ENCODE measurements at places on chromosomes 7 and 10.

GRCh38 chr10:129272866-129273650 lies 194.0 kb upstream of the MGMT start:
- no peak for DNase-seq

GRCh38 chr10:132382231-132382922 lies 14.6 kb upstream of the PWWP2B start:
- no peak for DNase-seq

GRCh38 chr7:12670743-12671520 lies 16.5 kb upstream of the ARL4A start:
- DNase-seq, result no peak

GRCh38 chr7:69047151-69047754 lies 551.0 kb upstream of the AUTS2 start:
- no peak for DNase-seq

GRCh38 chr7:82423446-82423845 lies 20.1 kb downstream of the CACNA2D1 start:
- no peak for DNase-seq

- DNase-seq, result no peak
Observed at GRCh38 chr7:1703871-1704810, 34.1 kb downstream of the ELFN1 start.

DNA sequence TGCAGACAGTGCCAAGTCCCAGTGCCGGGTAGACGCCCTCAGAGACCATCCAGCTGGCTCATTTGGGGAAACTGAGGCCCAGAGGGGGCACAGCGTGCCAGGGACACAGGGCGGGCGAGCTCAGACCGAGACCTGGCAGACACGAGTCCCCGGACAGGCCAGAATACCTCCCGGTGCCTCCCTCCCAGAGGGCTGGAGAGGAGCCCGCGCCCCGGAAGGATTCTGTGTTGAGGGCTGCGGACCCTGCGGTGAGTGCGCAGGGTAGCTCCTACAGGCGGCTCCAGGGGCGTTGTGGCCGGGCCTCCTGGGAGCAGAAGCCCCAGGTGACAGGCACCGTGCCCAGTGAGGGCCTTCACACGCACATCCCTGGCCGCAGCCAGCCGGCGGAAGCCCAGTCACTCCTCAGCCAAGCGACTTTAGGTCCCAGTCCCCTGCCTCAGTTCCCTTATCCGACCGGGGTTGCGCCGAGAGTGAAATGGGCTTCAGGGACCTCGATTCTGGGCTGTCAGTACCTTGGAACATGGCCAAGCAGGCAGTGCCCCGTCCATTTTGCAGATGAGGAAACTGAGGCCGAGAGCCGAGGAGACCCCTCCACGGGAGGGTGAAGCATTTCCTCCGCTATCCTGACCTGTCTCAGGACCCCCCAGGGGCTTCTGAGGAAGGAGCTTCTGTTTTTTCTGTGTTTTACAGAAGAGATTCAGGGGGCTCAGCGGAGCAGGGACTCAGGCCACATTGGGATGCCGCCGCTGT lies 73.6 kb downstream of the ELFN1 start:
- DNase-seq, result no peak

GRCh38 chr10:33071857-33072256 lies 113.8 kb upstream of the ITGB1 start:
- no peak for DNase-seq

DNA sequence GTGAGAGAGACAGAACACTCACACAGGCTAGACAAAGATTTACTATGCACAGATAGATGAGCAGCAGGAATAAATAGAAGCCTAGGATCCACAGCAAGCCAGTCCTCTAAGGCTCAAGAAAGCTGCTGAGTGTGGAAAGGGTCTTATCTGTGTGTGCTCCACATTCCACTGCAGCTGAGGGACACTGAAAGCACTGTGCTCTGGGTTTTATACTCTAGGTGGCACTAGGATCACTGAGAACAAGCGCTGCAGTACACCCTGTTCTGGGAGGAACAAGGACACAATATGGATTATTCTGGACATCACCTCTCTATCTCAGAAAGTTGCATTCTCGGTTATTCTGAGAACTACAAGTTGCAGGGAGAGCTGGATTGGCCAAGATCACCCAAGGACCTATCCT lies 4.9 kb upstream of the KLHL7 start:
- DNase-seq, result no peak

DNA sequence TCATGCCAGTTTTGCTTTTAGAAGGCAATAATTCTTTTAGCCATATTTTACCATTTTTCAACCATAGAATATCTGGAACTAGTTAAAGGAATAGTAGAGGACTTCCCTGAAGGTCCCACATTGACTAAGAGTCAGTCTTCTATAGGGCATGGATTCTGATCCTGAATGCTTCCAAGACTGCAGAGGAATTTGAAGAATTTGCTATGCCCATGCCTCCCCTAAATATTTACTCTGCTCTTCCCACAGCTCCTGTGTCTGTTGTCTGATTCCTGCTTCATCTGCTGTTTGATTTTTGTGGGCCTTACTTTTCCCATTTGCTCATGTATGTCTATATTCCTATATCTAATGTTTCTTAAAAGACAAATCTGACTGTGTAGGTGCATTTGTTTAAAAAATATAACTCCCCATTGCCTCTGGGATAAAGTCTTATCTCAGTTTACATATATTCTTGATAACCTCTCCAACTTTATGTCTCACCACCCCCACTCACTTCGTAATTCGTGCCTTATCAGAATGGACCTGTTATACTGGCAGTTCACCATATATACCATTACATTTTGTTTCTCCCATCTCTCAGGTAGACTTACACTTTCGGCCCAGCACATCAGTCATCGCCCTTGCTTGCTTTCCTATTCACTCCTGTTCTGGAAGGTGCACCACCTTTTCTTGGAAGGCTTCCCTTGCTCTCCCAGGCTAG lies 33.9 kb downstream of the LRRC4 start:
- DNase-seq, result no peak

DNA sequence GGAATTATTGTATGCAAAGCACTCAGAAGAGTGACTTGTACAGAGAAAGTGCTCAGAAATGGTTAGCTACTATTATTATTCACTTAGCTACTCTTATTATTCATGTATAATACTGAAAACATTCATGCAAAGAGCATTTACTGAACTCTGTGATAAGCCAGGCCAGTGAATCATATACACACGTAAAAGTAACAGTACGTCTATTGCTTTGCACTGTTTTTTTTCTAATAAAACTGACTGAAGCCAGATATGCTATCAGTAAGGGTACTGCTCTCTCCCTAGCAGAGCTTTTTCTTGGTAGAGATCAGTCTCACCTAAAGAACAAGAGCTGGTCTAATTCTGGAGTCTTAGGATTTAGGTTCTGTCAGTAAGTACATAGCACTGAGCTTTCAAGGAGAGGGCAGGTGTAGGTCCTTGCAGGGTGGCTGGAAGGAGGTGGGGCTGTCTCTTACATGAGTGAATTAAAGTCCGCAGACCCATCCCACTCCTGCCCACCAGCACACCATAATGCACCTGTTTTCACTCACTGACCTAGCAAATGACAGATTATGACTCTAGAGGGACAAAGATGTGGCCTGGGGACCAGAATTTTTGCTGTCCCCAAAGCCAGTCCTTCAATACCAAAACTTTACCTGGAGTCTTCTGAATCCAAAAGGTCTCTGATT lies 145.9 kb downstream of the ARID5B start:
- DNase-seq, result no peak

DNA sequence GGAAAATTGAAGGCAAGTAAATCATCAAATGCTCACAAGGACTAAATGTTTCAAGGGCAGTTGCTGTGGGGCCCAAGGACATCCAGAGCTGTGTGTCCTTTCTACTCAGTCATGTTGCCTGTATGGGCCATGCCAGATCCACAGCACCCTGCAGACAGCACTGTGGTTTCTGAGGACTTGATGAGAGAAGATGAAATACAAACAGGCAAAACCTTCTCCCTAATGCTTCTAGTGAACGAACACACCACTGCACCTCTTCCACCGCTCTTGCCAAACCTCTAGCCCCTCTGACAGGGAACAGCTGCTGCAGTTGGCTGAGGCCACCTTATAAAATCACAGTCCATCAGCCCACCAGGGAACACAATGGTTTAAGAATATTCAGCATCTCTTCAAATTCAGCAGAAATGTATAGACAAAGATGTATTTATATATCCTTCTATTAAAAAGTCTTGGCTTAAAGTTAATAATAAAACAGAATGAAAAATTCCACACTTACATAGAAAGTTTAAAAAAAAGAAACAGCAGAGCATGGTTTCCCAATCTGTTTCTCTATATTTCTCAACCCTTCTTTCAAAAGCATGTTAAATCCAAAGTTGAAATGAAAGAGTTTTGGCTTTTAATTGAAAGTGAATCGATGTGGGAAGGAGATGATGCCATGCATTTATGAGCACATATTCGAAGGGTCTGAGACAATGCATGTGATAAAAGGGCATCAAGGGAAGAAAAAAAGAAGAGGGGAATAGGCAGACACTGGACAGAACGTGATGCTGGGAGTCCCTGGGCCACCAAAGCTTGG lies 14.0 kb downstream of the CYP3A7 start:
- DNase-seq, result no peak

DNA sequence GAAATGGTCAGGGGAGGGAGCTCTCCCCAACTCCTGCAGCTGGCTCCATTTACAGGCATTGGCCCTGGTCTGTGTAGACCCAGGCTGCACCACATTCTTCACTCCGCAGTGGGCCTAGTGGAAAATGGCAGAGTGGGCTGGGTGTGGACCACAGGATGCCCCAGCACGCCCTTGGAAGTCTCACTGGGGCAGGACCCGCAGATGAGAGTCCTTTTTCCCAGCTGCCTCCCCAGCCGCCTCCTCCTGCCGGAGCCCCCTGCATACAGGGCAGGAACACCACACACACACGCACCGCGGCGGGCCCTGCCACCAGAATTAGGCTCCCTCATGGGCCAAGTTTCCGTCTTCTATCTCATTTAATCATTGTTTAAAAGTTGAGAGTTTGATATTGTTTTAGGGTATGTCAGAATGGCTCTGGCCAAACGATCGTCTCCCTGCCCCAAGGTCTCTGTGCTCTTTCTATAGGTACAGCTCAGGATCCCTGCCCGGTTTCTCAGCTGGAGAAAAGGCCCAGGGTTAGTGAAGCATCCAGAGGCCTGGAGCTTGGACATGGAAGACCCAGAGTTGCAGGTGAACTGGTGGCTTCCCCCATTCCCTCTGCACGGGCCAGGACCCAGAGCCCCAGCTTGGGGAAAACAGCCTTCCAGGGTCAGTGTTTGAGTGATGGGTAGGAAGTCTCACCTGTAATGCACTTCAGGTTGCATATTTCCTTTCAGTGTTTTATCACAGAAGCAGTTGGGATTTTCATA lies 42.0 kb downstream of the ZNF467 start:
- DNase-seq, result no peak

- DNase-seq, result no peak
Observed at GRCh38 chr10:129852829-129853561, 111.1 kb downstream of the EBF3 start.

GRCh38 chr7:21636694-21637093 lies 93.9 kb downstream of the DNAH11 start:
- no peak for DNase-seq

GRCh38 chr7:79452495-79453265 lies 787 bp downstream of the MAGI2 start:
- no peak for DNase-seq

GRCh38 chr10:17817316-17817715 lies 8.2 kb downstream of the MRC1 start:
- no peak for DNase-seq

DNA sequence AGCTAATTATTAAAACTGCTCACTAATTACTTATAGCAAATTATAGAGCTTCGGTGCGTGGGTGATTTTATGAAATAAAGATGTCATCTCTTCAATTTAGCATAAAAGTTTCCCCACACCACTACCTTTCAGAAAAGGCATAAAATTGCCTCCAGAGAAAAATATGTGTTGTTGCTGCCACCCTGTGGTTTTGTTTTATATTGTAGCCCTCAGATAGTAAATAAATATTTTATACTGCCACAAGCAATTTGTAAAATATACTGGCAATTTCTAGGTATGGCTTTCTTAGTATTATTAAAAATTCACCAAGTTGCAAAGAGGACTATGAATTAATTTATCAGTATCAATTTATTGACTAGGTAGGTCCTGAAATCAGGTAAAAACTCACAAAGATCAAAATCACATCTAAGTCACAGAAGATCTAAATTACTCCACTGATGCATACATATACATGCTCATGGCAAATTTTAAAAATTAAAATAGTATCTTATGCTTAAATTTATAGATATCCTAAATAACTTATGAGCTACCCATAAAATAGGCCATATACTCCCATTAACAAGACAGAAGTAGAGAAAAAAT lies 26.5 kb downstream of the ASNS start:
- DNase-seq, result no peak

- DNase-seq, result no peak
Observed at GRCh38 chr7:31958226-31958625, 112.0 kb downstream of the PDE1C start.

DNA sequence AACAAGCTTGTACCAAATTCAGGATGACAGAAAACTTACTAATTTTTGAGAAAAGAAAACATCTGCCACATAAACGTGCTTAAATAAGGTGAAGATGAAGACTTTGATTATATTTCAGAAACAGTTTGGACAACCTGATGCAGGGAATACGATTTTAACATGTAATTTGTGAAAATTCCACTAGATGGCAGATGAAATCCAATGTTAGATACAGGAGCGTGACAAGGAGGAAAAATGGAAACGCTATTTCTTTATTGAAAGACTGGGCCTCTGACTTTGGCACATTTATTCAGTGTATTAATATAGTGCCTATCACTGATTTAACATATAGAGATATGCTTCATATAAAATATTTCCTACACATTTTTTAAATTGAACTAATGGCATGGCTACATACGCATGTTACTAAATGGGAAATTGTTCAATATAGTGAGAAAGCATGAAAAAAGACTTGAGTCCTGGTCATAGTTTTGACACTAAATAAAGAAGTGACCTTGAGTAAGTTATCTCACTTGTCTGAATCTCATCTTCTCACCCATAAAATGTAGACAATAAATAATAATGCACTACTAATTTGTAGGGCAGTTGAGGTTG lies 60.7 kb downstream of the CD36 start:
- no peak for DNase-seq

DNA sequence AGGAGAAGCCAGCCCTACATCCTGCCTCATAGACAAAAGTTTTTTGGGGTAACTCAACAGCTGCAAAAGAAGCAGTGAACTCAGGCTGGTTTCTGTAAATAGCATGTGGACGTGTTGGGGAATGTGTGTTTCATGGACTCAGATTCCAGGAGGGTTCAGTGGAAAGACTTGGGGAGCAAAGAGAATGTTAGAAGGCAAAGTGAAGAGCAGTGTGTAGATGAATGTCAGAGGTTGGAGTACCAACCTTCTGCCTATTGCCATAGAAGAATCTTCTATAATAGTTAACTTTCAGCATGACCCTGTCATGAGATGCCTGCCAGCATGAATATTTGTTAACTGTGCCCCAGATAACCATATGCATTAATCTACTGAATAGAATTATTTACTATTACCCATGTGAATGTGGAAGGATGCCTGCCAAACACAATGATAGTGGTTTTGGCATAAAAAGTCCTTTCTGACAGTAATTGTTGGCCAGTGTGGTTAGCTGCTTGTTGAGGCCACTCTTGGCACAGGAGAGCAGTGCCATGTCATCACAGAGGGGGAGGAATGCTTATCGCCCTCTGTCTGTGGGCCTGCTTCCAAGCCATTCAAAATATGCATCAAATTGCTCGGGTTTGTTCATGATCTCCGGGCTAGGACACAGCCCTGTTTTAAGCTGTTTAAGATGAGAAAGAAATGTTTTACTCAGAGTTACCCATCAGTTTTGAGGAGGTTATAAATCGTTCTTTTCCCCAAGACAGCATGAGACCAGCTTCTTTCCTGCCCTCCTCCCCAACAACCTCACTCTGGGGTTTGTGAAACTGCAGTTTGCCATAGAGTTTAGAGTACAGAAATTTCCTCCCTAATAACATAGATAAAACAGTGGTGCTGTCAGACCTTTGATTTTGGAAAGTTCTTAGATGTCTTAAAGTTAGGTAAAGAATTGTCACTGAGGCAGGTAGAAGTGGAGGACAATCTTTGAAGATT lies 165.3 kb downstream of the WNT2 start:
- no peak for DNase-seq
